8988T (cell line): ENCODE measurements at places on chromosomes 3 and 15.

GRCh38 chr3:196625331-196625730 lies 14.2 kb upstream of the NRROS start:
- DNase-seq, result no peak

DNA sequence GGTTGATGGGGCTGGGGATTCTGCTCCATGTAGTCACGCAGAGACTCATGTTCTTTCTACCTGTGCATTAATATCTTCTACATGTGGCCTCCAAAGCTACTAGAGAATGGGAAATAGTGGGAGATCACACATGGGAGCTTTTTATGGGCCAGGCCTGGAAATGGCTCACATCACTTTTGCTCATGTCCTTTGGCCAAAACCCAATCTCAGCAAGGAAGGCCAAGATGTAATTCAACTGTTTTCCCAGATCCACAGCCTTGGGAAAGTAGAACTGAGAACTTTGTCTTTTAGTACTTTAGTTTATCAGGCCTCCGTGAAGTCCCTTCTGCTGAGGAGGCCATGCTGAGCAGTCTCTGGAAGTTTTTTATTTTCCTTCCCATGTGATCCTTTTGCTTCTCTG lies 73.2 kb upstream of the SLC4A7 start:
- DNase-seq, result no peak

- no peak for DNase-seq
Observed at GRCh38 chr3:117091676-117092075, 382.1 kb downstream of the TUSC7 start.

DNA sequence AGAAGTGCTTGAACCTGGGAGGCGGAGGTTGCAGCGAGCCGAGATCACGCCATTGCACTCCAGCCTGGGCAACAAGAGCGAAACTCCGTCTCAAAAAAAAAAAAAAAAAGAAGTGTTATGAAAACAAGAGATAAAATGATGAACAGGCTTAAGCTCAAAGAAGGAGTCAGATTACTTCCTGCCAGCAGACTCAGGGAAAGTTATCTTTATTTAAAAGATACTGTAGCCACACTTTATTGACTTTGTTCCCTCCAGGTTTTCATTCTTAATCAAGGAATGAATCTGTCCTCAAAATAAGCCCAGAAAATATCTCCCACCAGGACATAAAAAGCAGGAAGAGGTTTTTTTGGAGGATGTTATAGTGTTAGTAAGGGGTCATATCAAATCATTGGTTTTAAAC lies 176.5 kb upstream of the KCNMB2 start:
- no peak for DNase-seq

- DNase-seq, result no peak
Observed at GRCh38 chr3:14563946-14564539, 23.9 kb upstream of the GRIP2 start.

DNA sequence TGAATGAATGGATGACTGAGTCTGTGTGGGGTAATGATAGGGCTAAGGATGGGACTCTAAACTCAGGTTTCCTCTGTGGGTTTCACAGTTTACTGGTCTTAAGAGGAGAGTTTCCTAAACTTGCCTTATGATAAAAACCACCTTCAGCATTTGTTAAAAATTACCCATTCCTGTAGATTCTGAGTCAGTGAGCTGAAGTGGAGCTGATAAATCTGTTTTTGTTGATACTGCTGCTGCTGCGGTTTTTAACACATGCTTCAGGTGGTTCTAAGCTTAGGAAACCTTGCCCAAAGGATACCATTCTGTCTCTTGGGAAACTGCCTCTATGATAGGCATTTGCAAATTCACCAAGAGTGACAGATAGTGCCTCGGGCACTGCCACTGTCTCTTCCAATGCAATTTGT lies 52.6 kb downstream of the MECOM start:
- no peak for DNase-seq

DNA sequence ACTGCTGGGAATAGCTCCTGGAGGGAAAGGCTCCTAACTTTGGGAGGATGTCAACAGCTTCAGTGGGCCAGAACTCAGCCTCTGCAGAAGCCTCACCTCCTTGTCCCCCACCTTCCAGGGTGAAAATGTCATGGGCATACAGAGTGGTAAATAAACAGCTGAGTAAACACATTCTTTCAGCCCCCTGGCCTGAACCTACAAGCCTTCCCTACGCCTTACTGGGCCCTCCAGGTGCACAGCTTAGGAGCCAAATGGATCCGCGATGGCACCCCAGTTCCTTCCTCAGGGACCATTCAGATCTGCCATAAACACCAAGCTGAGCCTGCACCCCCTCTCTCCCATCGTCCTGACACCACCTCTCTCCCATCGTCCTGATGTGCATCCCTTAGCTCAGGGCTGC lies 126.2 kb upstream of the IGF1R start:
- no peak for DNase-seq

- no peak for DNase-seq
Observed at GRCh38 chr3:37218206-37218605, 43.8 kb upstream of the LRRFIP2 start.

DNA sequence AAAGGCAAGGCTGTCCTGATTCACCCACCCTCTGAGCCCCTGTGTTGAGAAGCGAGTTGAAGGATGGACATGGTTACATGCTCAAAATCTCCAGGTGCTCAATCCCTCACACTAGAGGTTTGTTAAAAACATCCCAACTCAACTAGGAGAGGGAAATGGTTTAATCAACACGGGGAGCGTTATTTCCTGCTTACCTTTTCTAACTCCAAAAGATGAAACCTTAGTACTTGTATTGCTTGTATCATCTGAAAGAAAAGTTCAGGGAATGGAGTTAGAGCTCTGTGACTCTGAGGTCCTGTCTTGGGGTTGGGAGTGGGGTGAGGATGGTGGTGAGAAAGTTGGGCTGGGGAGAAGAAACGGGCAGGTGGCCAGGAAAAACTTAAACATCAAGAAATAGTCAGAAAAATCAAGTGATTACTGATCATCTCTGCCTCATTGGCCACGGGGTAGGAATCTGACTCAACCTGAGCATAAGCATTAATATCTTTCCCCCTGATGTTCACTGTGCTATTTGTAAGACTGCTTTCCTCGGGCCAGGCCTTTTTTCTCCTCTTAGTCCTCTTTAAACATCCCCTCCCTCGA lies 5.9 kb downstream of the MEIS2 start:
- DNase-seq, result no peak

DNA sequence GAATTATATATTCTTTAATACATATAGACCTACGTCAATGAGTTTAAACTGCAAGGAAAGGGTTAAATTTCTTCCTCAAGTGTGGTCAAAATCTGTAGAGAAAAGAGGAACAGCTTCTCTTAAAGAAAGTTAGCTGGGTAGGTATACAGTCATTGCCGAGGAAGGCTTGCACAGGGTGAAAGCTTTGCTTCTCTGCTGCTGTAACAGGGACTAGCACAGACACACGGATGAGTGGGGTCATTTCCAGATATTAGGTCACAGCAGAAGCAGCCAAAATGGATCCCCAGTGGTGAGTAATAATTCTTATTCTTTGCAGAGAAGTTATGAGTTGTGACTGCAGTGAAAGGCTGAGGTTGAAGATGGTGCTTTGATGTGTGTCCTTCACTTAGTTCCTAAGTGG lies at the start of gene CD86:
Gene CD86 (plus strand): TSS at position 148 of the 400 bp plus-strand sequence. CDS start 128 bp downstream, at position 276.
- no peak for DNase-seq

DNA sequence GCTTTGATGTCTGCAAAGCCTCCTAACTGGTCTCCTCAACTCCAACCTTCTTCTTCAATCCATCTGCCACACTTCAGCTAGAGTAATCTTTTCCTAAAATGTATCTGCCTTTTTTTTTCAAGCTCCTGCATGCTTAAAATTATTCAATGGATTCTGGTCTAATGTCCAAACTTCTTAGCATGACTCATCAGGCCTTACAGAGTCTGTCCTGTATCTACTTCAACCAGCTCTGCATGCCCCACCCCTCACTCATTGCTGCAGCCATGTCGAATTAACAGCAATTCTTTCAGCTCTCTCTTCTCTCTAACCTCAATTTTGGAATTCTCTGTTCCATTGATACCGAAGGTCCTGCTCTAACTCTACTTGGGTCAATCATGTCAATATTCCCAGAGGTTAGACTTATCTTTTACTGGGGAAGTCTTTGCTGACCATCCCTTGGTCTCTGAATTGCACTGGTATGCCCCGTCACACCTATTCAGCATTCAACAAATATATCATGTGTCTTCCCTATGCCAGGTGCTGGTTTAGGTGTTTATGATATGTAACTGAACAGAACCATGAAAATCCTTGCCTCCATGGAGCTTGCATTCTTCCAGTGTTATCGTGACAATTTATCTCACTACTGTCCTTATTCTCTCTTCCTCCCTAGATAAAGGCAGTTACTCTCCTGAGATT lies 88.5 kb upstream of the NANOGP8 start:
- DNase-seq, result no peak

- DNase-seq, result no peak
Observed at GRCh38 chr3:17336291-17336690, 406.1 kb downstream of the TBC1D5 start.

GRCh38 chr3:196996454-196997265 lies 28.0 kb upstream of the PIGZ start:
- no peak for DNase-seq

GRCh38 chr3:151918253-151919029 lies 45.0 kb downstream of the SUCNR1 start:
- no peak for DNase-seq

DNA sequence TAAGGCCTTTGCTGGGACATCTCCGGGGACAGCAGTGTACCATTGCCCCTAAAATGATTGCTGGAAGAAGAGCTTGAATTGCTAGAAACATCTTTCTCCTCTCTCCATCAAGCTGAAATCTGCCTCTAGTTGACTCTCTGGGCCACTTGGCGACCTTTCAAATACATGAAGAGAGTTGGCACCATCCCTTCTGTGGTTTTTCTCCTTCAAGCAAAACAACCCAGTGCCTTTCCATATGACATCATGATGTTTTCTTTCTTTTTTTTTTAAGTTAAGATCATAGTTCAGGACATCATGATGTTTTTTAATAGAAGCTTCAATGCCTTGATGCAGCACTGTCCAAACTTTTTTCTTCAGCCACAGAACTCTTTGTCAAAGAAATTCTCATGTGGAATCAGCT lies 144.0 kb upstream of the PTPRG start:
- no peak for DNase-seq

DNA sequence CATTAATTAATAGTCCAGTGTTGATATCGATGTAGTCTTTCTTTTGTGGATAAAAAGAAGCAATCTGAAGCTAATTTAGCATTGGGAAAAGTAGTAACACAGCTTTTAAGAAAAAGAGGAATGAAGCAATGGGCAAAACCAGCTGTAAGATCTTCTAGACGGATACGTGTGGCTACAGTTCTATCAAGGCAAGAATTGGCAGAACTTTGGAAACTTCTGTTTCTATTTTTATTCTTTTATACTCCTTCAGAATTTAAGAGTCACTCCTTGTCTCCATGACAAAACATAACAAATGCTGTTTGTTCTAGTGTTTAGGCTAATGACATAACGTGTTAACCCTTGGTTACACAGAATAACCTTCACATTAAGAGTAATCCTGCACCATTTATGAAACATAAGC lies 289.2 kb downstream of the ROBO2 start:
- no peak for DNase-seq

DNA sequence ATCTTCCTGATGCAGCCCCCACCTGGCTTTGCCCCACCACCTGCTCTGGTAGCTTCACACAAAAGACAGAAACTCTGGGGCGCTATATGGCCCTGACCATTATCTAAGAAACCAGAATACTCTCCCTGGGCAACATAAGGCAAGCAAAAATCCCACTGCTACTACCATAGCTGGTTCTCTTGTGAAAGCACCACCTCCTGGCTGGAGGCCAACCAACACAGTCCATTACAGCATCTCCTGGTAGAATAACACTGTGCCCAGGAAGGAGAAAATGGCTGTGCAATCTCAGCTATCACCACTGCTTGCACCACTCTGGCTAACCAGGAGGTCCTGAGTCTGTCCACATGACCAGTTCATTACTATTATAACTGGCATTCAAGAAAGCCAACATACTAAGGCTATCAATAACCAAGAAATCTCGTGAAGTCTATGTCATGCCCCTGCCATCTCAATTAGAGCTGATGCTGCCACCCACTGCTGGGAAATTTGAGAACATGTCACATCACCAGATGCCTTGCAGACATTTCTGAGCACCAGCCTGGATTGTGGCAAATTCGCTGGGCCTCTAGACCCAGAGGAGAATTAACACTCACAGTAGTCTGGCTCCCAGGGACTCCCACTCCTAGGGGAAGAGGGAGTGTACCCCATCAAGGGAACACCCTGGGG lies 1114.8 kb downstream of the ROBO2 start:
- DNase-seq, result no peak

DNA sequence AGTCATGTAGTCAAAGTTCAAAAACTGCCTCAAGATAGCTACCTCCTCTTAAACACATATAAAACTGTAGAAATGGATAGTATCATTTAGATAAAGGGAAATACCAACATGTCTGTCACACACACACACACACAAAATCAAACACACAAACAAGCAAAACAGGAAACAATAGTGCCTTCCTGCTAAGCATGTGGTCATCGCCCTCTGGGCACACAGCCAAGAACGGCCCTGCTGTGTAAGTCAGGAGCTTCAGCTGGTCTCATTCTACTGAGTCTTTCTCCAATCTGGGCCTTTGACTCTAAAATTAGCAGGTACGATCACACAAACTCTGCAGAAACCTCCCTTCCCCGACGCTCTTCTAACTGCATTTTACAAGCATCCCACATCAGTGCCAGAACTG lies 272.2 kb upstream of the CHRNA7 start:
- DNase-seq, result no peak

DNA sequence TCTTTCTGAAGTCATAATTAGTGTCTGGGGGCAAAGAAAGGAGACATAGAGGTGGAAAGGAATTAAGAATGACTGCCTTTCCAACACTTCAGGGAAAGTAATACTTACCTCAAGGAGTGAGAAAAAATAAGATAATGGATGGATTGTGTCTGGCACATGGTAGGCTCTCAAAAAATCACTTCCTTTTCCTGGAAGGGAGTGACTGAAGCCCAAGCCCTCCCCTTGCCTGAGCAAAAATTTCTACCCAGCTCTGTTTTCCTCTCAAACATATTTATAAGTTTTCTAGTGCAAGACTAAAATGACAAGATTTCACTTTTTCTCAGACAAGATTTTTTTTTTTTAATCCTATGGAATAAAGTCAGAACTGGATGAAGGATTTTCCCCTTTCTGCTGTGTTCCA lies 145.0 kb downstream of the IGSF11 start:
- no peak for DNase-seq

DNA sequence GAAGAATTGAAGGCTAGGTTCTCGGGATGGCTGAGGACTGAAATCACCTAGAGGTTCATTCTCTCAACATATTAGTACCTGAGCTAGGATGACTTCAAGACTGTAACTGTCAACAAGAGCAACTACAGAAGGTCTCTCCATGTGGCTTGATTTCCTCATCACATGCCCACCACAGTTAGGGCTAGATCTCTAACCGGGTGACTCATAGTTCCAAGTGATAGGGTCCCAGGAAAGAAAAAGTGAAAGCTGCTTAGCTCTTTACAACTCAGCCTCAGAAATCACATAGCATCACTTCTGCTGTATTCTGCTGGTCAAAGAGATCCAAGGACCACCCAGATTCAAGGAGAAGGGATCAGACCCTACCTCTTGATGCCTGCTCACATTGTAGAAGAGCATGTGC lies 165.4 kb upstream of the AGTR1 start:
- no peak for DNase-seq

- no peak for DNase-seq
Observed at GRCh38 chr15:66789029-66790025, 87.3 kb downstream of the SMAD6 start.
